ENCODE measurements at places on chromosomes 12 and 14.
A peak's percentile ranks its signal among the peaks of the same experiment; 100 is the strongest.

- no peak for DNase-seq
Observed at GRCh38 chr12:112496496-112496895, 77.7 kb downstream of the PTPN11 start.

GRCh38 chr12:14175206-14175605, 190.3 kb upstream of the ATF7IP start:
- no peak for DNase-seq

- DNase-seq, result no peak
Observed at GRCh38 chr12:123238961-123239360, 5.7 kb downstream of the MTRFR start.

- DNase-seq, result no peak
Observed at GRCh38 chr14:46840944-46841720, 189.6 kb upstream of the RPL10L start.

DNA sequence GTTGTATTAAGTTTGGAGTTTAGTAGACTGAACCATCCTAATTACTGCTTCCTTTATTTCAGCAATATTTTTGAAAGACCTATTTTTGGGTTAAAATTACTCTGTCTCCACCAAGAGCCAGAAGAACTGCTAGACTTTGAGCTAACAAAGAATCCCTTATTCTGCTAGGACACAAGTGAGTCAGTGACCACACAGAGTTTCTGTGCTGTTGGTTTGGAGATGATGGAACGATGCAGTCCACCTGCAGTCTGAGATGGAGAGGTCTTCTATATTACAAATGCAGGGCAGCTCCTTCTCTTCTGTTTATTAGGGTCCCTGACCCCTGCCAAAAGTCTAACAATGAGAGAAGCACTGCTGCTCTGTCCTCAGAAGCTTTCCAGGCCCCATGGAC, 6.7 kb upstream of the STXBP6 start:
- no peak for DNase-seq

DNA sequence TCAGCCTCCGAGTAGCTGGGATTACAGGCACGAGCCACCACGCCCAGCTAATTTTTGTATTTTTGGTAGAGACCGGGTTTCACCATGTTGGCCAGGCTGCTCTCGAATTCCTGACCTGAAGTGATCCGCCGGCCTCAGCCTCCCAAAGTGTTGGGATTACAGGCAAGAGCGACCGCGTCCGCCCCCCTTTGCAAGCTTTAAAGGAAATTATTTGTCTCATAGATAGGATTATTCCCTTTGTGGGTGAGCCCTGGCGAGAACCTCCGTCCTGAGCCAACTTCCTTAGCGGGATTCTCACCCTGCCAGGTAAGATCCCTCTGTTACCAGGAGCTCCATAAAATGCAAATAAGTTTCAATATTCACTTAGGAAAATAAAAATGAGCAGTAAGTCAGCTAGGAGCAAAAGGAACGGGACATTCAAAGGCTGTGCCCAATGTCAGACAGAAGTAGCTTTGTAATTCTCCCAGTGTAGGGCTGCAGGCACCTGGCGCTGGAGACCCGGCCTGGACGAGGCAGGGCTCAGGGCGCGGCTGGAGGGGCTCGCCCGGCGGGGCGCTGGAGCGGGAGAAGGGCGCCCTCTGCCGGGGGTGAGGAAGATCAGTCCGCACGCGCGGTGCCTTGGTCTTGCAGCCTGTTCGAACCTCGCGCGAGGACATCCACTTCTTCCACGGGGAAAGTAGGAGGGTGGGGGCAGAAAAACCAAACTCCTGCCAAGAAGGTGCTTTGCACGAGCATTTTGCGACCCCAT, 47.2 kb upstream of the PLXNC1 start:
- peak; percentile 68 for DNase-seq

- DNase-seq, result no peak
Observed at GRCh38 chr12:107760207-107760808, 629 bp downstream of the PRDM4 start.

DNA sequence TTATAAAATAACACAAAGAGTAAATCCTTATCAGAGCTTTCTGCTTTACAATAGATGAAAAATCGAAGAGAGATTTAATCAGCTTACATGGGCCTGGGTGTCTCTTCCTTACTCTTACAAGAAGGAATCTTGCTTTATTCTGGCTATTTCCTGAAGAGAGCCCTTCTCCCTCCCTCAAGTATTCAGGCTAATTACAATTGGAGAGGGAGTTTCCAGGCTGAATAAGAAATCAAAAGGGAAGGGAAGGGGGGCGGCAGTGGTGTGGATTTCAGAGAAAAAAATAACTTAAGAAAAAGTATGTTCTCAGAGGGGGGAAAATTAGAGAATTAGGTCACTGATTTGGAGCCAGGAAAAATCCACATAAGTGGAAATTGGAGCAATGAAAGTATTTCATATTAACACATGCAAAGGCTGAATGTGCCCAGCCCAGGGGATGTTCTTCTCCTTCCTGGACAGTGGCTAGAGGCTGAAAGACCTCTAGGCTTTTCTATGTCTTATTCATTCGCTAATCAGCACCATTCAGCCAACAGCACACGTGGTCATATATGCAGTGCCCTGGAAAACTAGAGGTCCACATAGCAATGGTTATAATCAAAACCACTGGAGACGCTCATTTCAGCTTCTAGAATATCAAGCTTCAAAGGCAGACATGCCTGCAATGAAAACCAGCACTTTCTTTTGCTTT, 158.9 kb upstream of the BTG1 start:
- no peak for DNase-seq

DNA sequence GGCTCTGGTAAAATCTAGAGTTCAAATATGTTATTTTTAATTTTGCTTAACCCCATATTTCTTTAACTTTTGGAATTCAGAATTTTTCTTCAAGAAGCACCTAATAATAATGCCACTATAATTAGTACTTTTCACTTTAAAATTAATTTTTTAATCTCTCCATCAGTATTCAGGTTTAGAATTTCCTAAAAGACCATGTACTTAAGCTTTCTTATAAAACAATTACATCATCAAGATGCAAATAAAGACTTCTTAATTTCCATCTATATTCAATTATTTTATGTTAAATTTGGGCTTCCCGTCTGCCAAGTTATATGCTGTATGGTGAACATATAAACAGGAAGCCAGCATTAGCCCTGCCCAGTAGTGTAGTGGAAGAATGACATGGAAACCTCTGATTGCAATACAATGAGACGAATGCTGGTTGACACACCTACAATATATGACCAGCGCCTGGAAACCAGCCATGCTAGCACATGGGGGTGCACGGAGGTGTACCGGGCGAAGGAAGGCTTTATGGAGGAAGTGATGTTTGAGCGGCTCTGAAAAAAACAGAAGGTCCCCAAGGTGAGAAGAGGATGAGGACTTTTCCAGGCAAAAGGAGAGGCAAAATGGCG, 82.2 kb downstream of the LLPH start:
- DNase-seq, result no peak

DNA sequence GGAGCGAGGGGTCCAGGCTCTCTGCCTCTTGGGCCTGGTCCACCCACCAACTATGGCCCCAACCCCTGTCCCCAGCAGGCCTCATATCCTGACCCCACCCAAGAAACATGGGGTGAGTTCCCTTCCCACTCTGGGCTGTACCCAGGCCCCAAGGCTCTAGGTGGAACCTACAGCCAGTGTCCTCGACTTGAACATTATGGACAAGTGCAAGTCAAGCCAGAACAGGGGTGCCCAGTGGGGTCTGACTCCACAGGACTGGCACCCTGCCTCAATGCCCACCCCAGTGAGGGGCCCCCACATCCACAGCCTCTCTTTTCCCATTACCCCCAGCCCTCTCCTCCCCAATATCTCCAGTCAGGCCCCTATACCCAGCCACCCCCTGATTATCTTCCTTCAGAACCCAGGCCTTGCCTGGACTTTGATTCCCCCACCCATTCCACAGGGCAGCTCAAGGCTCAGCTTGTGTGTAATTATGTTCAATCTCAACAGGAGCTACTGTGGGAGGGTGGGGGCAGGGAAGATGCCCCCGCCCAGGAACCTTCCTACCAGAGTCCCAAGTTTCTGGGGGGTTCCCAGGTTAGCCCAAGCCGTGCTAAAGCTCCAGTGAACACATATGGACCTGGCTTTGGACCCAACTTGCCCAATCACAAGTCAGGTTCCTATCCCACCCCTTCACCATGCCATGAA, 8.6 kb downstream of the ARHGAP9 start:
- DNase-seq, result no peak

Data from GM12891 (cell line).